ENCODE measurements at places on chromosomes 1 and 21. TPM values are rescaled to one million over a fixed set of nuclear protein-coding genes. Genes with fewer than 3 reads are reported as not detected.

DNA sequence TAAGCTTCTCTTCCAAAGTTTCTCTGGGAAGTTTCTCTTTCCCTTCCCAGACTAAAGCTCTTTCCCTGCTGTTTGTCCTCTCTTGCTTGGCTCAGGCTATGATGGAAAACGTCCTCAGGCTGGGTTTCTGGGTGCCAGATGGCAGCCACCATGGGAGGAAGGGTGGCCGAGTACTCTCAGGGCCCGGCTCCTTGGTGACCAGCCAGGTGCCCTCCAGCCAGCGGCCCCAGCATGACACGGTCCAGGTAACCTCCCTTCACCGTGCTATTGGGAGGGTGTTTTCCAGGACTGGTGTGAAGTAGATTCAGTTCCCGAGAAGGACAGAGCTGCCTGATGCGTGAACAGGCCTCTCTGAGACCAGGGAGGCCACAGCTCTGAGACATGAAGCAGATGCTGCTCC is 60.3 kb downstream of the KIF26B start:
- no peaks in the 10 kb centered on the region for H3K27me3 ChIP-seq
- H3K27ac ChIP-seq = no peak overlapping the region
- H3K36me3 ChIP-seq = no peaks in the 10 kb centered on the region
- H3K4me3 ChIP-seq = no peak overlapping the region

GRCh38 chr1:58929671-58930325 is 146.0 kb upstream of the JUN start:
- H3K27ac ChIP-seq = no peak overlapping the region
- H3K36me3 ChIP-seq = no peaks in the 10 kb centered on the region
- DNase-seq = no peak
- H3K4me1 ChIP-seq = no peaks in the 10 kb centered on the region
- H3K4me3 ChIP-seq = no peak overlapping the region

The LCE1E gene
- polyA plus RNA-seq = not detected

The KCNT2 gene
- 2.3 TPM for polyA plus RNA-seq

- no peaks in the 10 kb centered on the region for H3K27me3 ChIP-seq
- no peaks in the 10 kb centered on the region for H3K36me3 ChIP-seq
- H3K27ac ChIP-seq = no peak overlapping the region
- DNase-seq = no peak
Measured at GRCh38 chr1:152673016-152673415, 2.1 kb upstream of the LCE2C start.

Measured in H1 (cell line).